Stimulated activated CD8-positive, alpha-beta memory T cell treated with anti-CD3 and anti-CD28 coated beads, Interleukin-7, amount 100 ng/mL, for 4 hours (primary cell): ENCODE measurements at places on chromosomes 4 and X.

DNA sequence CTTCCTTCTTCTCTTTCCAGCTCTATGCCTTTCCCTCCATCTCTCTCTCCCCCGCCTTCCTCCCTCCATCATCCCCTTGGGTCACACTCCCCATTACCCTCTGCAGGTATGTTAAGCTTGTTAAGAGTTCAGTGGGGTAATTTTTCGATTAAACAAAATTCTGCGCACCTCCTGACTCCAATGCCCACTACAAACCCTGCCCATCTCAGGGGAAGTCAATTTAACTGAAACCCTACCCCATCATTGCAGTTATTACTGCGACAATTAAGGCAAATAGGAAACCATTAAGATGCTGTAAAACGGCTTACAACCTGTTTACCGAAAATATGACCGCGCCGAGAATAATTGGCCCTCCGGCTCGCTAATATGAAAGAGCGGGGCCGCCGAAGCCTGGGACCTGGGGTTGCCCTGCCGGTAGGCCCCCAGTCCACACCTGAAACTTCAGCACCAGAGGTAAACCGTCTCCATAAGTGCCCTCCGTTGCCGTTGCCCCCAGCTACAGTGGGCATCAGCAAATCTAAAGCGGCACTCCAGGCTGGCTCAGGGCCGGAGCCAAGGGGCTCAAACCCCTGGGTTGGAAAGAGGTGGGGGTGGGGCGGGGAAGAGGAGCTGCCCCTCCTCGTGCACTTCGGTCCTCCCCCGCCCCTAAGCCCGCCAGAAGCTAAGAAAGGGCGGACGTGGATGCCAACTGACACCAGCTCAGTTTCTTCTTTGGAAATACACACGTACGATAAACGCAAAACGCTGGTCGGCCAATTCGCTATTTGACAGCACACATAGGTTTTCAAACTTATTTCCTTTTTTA, 4.8 kb downstream of the ARX start:
- no peak for DNase-seq

DNA sequence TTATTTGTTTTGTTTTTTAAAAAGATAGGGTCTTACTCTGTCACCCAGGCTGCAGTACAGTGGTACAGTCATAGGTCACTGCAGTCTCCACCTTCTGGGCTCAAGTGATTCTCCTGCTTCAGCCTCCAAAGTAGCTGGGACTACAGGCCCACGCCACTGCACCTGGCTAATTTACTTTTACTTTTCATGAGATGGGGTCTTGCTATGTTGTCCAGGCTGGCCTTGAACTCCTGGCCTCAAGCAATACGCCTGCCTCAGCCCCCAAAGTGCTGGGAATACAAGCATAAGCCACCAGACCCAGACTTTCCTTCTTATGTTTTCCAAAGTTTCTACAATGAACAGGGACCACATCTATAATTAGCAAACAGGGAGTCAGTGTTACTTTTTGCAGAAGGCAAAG, 37.9 kb upstream of the MXD4 start:
- DNase-seq = no peak

- DNase-seq = no peak
These were observed 70.6 kb upstream of the PUDP start for GRCh38 chrX:7218321-7219152.

- DNase-seq = no peak
These were observed 1.1 kb downstream of the LRBA start for GRCh38 chr4:151013944-151014343.

GRCh38 chr4:56147371-56147770, 198.6 kb downstream of the CEP135 start:
- DNase-seq = no peak

DNA sequence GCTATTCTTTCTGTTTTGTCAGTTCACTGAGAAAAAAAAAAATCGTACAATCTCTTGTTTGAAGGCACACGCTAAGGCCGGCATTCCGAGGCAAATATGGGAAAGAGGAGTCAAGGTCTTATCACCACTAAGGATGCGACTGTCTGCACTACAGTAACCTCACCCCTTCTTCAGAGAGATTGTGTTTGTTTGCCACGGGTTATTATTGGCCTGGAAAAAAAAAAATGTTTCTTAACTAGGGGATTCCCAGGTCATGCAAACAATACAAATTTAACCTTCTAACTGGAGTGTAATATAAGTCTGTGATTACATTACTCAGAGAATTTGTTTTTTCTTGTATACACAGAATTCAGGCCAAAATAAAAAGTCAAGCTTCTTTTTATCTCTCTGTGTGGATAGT, 168.3 kb downstream of the TMA16 start:
- DNase-seq = no peak

DNA sequence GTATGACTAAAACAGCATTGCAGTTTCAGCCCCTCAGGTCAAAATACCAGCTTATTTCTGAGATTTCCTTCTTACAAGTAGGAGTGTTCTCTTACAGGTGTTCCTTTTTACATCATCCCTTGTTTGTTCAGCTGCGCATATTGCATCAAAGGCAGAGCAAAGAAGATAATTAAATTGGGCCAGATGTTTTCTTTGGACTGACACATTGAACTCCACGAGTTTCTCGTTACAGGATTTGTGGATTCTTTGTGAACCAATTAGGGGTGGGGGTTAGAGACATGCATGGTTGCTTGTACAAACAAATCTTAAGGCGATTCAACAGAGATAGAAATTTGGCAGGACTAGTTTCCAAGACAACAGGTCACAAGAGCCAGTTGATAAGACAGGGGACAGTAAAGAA, 95.7 kb downstream of the SPANXN4 start:
- no peak for DNase-seq

- no peak for DNase-seq
These were observed 89.8 kb downstream of the MRPL1 start for GRCh38 chr4:77952457-77952856.

DNA sequence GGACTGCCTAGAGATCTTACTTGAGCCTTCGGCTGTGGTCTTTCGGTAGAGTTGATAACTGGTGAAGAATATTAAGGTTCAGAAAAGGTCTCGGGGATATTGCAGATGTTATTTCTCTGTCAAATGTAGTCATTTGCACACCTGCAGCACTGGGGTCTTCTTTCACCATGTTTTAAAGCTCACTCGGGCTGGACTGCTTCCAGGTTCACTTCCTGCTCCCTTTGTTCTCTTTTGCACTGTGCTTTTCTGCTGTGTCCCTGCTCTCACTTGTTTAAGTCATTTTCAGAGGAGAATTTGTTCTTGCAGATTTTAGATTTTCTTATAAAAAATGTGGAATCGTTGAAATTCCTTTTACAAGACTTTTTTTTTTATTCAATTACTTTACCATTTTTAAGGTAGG, 68.5 kb downstream of the BMPR1B start:
- no peak for DNase-seq

DNA sequence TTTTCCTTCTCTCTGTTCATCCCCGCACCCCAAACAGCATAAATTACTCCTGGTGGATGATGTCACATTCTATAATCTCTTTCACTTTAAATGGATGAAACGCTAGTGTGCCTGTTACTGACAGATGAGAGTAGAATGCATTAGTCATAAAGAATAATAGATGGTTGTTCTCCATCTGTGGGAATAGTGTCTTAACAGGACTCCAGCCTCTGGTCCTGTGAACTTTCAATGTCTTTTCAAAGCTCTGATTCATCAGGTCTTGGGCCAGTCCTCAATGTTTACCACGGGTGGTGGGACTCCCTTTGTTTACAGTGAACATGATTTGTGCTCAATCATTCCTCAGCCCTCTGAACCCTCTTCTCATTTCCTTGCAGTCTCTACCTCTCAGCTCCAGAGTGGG, 182.6 kb downstream of the GABRB1 start:
- DNase-seq = no peak

DNA sequence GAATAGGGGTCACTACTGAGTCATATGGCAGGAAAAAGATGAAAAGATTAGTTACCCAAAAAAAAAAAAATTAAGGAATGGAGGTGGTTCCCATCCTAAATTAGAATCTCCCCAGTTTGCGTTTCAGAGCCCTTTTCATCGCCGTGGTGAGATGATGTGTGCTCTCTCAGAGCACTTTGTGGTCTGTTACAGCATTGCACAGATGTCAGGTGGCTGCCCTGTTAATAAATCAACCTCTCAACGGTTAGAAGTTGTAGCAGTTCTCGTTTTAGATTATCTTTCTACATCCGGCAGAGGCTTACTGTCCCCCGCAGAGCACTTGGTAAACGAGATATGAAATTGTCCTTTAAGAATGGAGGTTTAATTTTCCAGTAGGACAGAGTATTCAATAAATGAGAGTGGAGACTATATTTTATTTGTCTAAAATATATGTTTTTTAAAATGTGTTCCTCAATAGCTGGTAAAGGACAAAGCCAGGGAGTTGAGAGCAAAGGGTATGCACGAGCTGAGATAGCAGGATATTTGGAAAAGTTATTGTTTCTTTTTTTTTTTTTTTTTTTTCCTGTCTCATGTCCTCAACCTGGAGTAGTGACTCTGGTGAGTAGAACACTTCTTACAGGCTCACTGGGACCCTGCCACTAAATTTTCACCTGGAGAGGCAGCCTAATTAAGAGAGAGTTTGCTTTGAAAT, 26.9 kb downstream of the AFF1 start:
- no peak for DNase-seq

DNA sequence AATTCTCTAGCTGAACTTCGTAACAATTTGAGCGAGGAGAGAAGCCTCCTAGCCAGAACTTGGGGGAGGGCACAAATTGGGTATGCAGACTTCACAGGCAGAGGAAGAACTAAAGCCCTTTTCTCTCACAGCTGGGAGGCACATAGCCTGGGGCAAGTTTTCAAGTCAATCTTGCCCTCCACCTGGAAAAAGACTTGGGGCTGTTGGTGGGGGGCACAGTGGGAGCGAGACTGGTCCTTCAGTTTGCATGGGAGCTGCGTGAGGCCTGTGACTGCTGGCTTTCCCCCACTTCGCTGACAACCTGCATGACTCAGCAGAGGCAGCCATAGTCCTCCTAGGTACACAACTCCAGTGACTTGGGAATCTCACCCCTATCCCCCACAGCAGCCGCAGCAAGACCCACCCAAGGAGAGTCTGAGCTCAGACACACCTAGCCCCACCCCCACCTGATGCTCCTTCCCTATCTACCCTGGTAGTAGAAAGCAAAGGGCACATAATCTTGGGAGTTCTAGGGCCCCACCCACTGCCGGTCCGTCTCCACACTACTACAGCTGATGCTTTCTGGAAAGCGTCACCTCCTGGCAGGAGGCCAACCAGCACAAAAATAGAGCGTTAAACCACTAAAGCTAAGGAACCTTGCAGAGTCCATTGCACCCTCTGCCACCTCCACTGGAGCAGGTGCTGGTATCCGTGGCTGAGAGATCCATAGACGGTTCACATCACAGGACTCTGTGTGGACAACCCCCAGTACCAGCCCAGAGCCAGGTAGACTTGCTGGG, 160.8 kb downstream of the CBLL2 start:
- no peak for DNase-seq

- no peak for DNase-seq
These were observed 3.6 kb upstream of the EIF4E start for GRCh38 chr4:98932539-98932938.

DNA sequence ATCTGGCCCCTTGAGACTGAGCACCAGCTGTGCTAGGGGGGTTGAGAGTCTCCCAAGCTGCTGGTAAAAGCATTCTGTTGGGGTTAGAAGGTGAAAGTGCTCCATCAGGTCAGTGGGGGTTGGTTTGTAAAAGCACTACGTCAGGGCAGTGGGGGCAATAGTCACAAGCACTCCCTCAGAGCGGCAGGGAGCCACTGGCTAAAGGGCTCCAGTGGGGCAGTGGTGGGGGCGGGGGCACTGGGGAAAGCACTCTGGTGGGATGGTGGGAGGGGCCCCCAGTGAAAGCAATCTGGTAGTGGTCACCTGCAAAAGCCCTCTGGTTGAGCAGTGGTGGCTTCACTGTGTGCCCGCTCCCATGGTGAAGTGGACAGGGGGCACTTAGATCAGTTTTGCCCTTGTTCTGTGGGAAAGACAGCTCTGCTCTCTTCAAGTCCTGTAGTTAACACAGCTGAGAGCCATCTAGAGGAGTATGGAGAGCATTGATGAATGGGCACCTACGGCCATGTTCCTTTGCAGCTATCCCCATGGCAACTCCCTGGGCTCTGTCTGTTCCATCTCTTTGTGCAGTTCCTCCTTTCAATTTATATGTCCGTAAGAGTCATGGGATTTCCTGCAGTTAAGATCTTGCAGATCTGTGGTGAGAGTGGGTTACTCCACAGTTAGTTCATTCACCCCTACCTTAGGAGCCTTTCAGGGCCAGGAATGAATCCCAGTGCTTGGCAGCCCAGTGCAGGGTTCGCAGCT, 106.4 kb downstream of the SH3BGRL start:
- no peak for DNase-seq

- DNase-seq = no peak
These were observed 352.8 kb downstream of the MAPK10 start for GRCh38 chr4:86007042-86007441.

DNA sequence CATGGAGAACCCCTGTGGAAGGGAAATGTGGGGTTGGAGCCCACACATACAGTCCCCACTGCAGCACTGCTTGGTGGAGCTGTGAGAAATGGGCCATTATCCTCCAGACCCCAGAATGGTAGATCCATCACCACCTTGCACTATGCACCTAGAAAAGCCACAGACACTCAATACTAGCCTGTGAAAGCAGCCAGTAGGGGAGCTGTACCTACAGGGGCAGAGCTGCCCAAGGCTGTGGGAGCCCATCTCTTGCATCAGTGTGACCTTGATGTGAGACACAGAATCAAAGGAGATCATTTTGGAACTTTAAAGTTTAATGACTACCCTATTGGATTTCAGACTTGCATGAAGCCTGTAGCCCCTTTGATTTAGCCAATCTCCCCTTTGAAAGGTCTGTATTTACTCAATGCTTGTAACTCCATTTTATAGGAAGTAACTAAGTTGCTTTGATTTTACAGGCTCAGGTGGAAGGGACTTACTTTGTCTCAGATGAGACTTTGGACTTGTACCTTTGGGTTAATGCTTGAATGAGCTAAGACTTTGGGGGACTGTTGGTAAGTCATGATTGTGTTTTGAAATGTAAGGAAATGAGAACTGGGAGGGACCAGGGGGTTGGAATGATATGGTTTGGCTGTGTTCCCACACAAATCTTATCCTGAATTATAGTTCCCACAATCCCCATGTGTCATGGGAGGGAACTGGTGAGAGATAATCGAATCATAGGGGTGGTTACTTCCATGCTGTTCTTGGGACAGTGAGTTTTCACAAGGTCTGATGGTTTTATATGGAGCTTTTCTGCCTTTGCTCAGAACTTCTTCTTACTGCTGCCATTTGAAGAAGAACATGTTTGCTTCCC, 352.6 kb downstream of the INPP4B start:
- no peak for DNase-seq

- no peak for DNase-seq
These were observed 93.0 kb upstream of the MTM1 start for GRCh38 chrX:150475461-150475860.

GRCh38 chrX:66892004-66892403, 253.1 kb upstream of the EDA2R start:
- DNase-seq = no peak

DNA sequence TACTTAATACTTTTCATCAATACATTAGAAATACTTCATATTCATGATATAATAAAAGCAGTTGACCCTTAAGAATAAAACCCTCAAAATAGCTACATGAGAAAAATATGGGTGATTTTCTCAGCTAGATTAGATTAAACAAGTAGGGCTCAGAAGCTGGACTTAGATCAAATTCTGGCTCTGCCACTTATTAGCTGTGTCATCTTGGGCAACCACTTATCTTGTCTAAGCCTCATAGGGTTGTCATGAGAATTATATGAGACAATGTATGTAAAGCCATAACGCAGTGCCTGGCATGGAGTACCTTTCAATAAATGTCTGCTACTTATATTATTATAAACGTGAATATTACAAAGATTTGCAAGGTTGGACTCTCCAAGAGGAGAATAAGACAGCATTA, 84.3 kb upstream of the PGRMC2 start:
- DNase-seq = no peak

GRCh38 chr4:80151981-80152380, 45.3 kb upstream of the PRDM8 start:
- no peak for DNase-seq

- no peak for DNase-seq
These were observed 792 bp downstream of the SLC10A4 start for GRCh38 chr4:48483777-48484493.
